COR-L47 (cell line): ENCODE measurements at places on chromosomes 7 and 10.

DNA sequence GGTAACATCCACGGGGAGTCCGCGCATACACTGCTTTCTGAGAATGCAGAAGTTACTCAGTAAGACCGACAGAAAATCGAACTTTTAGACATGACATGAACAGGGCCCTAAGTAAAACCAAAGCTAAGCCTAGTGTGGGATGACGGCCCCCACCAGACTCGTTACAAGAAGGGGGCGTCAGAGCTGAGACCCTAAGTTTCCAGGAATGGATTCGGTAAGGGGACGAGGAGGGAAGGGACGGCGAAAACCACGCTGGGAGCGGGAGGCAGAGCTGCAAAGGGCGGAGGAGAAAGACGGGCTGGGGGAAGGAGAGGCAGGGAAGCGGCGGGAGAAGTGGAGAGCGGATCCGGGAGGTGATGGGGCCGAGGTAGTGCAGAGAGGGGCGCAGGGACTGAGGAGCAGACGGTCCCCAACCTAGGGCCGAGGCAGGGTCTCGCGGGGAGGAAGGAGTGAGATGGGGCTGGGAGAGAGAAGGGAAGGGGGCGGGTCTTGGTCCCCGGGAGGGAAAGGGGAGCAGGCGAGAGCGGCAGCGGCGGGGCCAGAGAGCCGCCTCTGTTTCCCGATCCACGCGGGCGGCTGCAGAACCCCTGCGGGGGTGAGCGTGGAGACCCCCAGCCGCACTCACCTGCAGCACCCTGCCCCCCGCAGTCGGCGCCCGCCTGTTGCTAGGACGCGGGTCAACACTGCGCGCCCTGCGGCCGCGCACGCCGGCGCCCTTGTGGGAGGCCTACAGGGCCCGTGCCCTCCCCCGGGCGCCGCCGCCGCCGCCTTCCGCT lies 513 bp downstream of the ODAD2 start:
- DNase-seq = no peak

DNA sequence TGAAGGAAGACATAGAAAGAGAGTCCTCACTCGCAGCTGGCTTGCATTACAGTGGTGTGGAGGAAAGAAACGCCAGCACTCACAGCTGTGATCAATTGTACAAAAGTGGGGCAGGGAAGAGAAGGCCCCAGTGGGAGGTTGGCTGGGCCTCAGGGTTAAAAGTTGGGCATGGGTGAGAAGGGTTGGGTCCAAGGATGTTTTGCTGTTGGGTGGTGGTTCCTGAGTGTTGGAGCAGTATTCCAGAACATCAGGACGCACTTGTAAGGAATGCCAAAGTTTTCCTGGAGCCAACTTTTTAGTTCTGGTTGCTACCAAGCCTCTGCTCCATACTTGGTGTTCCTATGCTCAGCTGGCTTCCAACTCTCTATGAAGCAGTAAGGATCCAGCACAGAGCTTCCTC lies 55.4 kb upstream of the MKRN1 start:
- no peak for DNase-seq

- no peak for DNase-seq
Measured at GRCh38 chr10:77774940-77775391, 137.4 kb upstream of the KCNMA1 start.

DNA sequence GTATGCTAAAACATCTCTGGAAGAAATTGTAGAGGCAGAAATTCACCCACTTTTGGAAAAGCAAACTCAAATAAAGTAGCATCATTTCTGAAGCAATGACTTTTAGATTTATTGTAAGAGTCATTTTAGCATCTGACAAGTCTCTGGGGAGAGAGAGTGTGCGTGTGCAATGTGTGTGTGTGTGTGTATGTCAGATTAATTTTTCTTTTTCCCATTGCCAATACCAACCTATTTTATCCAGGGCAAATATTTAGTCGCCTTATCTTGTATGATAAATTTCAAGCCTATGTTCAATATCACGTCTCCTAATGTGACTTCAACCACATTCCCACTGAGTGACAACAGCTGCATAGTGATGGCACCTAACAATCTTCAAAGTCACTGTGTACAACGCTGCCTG lies 101.7 kb downstream of the NEBL start:
- no peak for DNase-seq

DNA sequence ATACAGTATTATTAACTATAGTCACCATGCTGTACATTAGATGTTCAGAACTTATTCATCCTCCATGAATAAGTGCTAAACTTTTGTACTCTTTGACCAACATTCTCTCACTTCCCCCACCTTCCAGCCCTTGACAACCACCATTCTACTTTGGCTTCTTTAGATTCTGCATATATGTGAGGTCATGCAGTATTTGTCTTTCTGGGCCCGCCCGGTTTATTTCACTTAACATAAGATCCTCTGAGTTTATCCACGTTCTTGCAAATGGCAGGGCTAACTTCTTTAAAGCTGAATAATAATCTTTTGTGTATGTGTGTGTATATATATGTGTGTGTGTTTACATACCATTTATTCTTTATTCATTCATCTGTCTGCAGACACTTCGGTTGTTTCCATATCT lies 336.8 kb downstream of the BBS9 start:
- no peak for DNase-seq

DNA sequence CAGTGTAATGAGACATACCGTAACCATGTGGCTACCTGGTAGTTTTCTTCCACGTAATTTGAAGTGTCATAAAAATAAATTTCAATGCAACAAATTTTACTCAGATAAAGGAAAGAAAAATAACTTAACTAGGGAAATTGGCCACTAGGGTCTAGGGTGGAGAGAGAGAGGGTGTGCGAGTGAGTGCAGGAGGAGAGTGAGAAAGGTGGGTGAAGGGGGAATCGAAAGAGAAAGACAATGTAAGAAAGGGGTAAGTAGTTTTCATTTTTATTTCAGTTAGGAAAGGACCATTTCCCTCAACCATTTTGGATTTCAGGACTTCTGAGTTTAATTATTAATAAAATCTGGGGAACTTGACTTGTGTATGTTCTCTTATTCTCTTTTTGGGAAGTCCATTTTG lies 27.7 kb upstream of the GLI3 start:
- no peak for DNase-seq

DNA sequence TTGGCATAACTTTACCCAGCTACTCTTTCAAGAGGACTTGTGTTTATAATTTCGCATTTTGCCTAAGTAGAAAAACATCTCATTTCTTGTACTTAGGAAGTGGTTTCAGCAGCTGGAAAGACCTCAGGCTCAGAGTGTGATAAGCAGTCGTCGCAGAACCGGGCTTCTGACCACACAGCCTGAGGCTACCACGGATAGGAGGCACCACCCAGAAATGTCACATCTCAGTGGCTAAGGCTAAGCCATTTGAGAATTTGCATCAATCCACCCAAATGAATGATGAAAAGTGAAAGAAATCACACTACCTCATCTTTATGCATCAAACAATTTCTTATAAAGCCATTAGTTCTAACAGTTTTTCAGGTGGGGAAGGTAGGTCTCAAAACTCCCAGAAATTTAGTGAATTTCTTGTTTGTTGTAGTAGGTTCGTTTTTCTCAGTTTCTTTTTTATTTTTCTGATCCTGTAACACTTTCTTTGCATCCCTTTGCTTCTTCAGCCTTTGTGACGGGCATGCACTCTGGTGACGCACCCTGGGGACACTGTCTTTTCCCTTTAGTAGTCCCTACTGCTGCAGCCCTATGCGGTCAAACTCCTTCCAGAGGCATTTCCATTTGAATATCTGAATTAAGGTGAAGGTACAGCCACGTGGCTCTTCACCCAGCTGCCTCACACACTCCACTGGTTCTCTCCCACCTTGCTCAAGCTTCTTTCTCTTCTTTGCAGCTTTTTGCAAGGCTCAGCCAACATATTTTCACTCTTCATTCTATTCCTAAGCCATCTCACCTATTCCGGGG lies 68.5 kb downstream of the MAP3K8 start:
- no peak for DNase-seq

DNA sequence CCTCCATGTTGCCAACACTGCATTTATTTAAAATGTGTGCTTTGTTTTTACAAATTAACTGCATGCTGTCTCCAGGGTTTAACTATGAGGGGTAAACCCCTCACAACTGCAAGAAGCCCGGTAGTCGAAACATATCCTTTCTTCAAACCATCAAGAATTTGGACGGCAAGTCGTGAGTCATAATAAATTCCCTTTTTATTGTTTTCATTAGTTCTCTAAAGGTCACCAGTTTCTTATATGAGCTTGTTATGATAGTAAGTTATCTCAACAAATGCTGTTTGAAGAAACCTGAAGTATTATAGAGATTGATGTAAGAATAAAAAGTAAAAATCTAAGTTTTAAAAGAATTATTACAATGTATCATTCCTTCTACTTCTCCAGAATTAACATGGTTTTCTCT lies 12.2 kb upstream of the FIGNL1 start:
- no peak for DNase-seq

GRCh38 chr7:122549578-122549977 lies 149.3 kb downstream of the RNF133 start:
- DNase-seq = no peak

DNA sequence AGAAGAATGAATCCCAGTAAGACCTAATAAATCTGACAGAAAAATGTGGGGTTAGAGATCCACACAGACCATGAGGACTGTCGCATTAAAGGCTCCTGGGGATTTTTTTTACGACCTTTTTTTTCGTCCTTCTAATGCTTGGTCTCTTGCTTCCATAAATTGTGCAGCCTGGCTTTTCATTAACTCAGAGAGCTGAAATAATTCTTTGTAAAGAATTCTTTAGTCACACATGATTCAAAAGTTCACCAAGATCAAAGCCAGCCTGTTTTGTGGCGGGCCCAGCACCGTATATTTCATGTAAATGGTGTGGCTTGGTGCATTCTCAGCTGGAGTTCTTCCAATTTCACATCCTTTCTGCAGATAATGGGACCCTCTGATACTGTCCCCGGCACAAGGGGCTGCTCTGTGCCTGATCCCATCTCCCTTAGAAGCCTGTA lies 206.6 kb upstream of the BMPER start:
- DNase-seq = no peak

- no peak for DNase-seq
Measured at GRCh38 chr7:88322151-88322550, 15.5 kb upstream of the STEAP4 start.

GRCh38 chr10:5447056-5447455 lies 34.7 kb downstream of the NET1 start:
- DNase-seq = no peak

DNA sequence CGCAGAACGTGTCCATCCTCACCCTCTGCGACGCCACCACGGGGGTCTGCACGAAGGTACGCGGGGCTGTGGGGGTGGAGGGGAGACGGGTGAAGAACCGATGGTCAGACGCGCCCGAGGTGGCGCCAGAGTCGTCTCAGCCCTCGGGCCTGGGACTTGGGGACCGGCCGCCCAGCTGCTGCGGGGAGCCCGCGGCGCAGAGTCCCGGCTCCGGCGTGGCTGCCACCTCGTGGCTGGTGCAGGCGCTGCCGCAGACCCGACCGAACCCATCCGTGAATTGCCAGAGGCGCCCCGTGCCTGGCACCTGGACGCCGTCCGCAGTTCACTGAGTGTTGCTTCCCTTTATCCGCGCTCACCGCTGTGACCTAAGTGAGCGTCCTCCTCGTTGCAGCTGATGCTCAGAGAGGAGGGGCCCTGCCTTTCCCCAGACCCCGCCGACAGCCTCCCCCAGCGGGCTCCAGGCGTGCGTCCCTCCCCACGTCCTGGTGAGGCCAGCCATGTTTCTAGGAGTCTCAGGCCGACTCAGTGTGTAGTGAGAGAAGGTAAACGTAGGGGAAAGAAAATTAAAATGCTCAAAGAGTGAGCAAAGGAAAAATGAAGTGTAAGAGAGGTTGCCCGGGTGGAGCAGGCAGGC lies 208.7 kb downstream of the PAXIP1 start:
- no peak for DNase-seq

DNA sequence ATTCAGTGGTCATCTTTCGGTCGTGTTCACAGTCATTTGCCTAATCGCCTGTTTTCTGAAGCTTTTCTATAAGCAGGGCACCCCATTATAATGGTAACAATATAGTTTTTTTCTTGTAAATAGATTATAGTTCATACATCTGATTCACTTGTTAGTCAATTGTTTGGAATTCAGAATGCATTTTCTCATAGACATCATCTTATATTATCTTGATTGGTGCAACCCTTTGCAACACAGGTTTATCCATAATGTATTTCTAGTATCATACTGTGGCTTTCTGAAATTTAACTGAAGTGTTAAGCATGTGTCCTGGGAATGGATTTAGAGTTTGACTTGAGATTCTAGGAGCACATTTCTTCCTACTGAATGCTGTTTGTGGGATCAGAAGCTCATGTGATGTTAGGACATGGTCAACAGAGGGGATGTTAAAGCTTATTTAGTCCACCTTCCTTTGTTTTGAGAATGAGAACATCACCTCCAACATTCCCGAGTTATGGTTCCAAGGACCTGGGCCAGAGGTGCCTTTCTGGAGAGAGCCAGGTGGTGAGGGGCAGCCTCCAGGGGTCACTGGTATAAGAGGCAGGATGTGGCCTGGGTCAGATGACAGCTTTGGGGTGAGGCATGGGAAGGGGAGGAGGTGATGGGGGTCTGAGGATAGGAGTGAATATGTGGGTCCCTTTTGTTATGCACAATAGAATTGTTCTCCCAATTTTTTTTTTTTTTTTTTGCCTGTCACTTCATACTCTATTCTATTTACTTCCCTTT lies 415.6 kb downstream of the EXOC4 start:
- no peak for DNase-seq

GRCh38 chr7:134051020-134051419 lies 76.1 kb upstream of the LRGUK start:
- no peak for DNase-seq

GRCh38 chr7:35828817-35829216 lies 28.0 kb downstream of the SEPTIN7 start:
- DNase-seq = no peak

DNA sequence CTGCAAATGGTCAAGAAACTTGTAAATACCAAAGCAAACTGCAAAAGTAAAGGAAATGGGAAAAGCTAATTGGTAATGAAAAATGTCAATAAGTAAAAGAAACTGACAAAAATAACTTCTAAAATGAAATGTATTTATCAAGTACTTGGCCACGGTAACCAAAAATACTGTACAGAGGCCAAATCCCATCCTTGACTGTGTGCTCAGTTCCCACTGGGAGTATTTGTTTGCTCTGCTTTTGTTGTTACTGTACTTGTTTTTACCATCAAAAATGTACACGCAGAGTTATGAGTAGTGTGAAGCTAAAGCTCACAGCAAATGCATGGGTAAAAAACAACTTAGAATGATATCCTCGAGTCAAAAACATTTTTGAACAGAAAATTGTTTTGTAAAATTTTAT lies 31.1 kb downstream of the ENKUR start:
- no peak for DNase-seq

- peak; percentile 42 for DNase-seq
Measured at GRCh38 chr7:7861211-7861633, 107.4 kb upstream of the GLCCI1 start.

GRCh38 chr10:71845410-71846405 lies 5.3 kb downstream of the PSAP start:
- DNase-seq = peak; percentile 11

- no peak for DNase-seq
Measured at GRCh38 chr10:24344279-24344678, 135.3 kb downstream of the KIAA1217 start.
